ENCODE measurements at places on chromosomes 5 and 9. TPM values are rescaled to one million over a fixed set of nuclear protein-coding genes. Genes with fewer than 3 reads are reported as not detected.

The SFXN1 gene
- total RNA-seq: 326 TPM

The SH3TC2 gene
- total RNA-seq: not detected

The SLC34A3 gene
- not detected for total RNA-seq

The SARDH gene
- total RNA-seq: 1.1 TPM
